Stimulated activated CD4-positive, alpha-beta T cell treated with anti-CD3 and anti-CD28 coated beads, Interleukin-12 subunit alpha, Interleukin-12 subunit beta, amount 100 ng/mL, for 4 hours (primary cell): ENCODE measurements at places on chromosomes 11 and 22.

- no peak for DNase-seq
These were observed 32.6 kb downstream of the KREMEN1 start for GRCh38 chr22:29105468-29105867.

DNA sequence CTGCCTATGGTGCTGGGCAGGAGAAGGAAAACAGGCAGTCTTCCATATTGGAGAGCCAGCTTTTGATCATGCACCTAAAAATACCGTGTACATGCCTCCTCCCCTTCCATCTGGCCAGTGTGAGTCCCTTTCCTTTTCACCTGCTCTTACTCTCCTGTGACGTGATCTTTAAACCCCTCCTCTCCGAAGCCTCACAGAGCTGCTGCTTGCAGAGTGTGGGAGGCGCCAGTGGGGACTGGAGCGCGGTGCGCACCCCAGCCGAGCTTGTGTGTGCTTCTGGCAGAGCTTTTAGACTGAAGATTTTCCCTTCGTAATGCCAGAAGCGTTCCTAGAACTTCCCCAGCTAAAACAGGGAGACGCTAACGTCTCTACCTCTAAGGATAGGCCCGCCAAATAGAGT, 29.8 kb downstream of the MUC6 start:
- no peak for DNase-seq

DNA sequence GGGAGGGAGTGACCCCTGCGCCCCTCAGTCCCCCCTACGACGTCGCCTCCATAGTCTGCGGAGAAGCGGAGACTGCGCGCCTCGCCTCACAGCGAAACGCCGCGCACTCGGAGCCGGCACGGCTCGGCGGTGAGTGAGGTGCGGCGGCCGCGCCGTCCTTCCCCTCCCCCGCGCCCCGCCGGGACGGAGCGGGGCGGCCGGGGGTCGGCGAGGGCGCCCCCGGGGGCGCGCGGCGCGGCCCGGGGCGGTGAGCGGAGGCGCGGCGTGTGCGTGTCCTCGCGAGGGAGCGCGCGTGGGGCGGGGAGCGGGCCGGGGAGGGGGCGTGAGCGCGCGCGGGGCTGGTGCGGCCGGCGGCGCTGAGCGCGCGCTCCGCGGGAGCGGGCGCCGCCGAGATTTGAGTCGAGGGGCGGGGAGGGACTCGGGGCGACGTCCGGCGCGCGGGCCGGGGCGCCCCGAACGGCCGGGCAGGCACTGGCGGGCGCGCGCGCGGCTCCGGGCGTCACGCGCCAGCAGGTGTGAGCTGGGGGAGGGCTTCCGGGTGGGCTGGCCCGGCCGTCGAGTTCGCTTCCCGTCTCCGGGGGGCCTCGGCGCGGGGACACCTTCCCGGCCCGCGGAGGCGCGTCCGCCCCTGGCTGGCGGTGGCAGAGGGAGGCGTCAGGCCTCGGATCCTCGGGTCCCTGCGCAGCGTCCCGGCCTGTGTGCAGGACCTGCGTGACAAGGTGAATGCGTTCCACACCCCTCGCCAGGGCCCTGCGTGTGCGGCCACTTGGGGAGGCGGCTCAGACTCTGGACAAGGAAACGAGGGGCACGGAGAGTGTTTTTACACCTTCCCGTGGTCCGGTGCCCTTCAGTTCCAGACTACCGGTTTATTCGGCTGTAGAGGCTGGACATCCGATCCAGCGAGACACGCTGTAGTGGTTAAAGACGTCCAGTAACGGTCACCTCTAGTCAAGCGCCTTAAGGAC, 50.4 kb downstream of the FAM83F start:
- DNase-seq, result peak; percentile 66

DNA sequence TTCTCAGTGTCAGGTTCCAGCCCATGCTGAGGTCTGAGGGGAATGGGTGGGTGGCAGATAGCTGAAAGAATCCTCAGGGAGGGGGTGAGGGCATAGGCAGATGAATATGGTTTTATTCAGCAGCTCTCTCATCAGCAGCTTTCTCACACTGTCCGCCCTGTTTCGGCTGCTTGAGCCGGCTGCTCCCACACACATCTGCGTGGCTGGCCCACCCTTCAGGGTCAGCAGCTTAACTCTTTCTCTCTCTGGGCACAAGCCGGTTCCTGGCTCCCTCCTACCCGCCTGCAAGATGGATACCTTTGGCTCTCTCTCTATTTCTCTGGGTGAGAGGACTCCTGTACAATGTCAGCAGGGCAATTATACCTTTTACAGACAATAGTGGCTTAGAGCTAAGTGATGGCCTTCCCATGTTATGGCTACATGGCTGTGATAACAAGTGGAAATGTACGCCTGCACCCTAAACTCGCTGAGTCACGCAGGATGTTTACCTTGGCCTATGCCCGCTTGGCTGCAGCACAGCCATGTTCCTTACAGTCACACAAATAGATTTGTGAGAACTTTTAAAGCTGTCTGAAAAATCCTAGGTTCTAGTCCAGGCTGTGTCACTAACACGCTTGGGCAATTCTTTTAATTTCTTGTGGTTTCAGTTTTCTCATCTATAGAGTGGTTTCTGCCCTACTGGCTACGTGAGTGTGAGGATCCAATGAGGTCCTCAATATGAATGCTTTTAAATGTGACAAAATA, 4.1 kb downstream of the MMP20 start:
- DNase-seq, result no peak

GRCh38 chr11:6630632-6631291, 11.5 kb upstream of the TPP1 start:
- no peak for DNase-seq

DNA sequence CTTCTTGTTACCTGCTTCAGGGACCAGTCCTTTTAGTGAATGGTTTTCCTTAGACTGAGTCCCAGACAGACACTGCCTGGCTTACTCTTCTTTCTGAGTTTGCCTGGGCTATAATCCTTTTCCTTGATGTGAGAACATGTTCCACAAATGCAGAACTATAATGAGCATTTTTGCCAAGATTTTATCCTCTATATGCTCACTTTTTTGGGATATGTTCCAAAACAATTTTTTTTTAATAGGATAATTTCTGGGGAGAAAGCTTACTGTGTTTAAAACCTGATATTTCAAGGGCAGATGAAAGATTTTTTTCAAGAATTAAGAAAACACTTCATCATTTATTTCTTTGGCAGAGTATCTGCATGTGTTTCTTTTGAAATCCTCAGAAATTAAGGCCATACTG, 110.0 kb upstream of the TENM4 start:
- no peak for DNase-seq

DNA sequence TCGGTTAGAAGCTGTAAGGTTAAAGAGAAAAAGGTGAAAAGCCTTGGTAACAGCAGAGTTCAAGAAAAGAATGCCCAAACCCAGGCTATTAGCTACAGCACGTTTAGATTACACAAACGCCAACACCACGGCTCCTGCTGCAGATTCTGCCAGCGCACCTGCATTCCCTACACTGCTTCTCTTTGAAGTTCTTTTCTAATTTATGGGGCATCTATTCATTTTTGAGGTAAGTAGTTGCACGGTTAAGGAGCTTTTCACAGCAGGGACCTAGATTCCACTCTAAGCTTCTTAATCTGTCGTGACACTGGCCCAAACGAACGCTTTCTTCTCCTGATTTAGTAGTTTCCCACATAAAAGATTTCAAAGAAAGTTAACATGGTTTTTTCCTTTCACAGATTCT, 38.0 kb upstream of the CHKA start:
- DNase-seq, result no peak

DNA sequence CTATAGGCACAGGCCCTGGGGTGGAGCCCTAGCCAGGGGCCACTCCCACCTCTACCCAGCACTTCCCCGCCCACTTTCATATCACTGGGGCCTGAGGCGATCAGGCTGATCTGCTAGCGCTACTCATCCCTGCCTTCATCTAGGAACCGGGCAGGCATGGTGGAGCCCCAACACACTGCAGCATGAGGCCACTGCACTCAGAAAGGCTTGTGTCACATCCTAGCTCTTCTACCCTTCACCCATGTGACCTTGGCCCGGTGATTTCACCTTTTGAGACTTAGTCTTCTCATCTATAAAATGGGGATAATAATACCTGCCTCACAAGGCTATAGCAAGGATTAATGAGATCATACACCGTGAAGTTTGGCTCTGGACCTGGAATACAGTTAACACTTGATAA, 18.1 kb upstream of the GDPD5 start:
- DNase-seq, result no peak

GRCh38 chr11:134290646-134291045, 14.5 kb downstream of the GLB1L3 start:
- no peak for DNase-seq

DNA sequence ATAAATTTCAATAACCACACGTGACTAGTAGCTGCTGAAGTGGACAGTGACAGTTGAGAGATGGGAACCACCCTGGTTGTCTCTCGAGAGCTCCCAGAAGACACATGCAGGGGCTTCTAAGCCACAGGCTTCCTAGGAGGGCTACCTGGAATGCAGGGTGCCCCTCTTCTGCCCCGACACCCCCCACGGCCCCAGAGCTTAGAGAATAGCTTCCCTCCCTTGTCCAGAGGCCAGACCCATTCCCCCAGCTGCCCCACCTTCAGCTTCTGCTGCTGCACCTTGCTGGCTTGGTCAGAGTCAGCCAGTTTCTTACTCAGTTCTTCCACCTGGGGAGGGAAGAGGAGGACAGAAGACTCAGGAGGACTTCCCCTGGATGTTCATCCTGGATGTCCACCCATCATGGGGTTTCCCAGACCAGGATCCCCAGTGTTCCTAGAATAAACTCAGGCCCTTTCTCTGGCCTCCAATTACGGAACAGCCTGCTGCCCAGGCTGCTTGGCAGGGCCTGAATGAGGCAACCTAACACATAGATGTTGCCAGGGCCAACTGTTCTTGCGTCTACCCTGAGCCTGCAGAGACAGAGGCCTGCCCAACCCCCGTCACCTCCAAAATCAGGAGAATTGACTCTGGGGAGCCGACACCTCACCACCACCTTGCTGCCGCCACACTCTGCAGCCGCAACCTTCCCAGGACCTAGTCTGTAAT, 12.0 kb downstream of the IL18BP start:
- no peak for DNase-seq

DNA sequence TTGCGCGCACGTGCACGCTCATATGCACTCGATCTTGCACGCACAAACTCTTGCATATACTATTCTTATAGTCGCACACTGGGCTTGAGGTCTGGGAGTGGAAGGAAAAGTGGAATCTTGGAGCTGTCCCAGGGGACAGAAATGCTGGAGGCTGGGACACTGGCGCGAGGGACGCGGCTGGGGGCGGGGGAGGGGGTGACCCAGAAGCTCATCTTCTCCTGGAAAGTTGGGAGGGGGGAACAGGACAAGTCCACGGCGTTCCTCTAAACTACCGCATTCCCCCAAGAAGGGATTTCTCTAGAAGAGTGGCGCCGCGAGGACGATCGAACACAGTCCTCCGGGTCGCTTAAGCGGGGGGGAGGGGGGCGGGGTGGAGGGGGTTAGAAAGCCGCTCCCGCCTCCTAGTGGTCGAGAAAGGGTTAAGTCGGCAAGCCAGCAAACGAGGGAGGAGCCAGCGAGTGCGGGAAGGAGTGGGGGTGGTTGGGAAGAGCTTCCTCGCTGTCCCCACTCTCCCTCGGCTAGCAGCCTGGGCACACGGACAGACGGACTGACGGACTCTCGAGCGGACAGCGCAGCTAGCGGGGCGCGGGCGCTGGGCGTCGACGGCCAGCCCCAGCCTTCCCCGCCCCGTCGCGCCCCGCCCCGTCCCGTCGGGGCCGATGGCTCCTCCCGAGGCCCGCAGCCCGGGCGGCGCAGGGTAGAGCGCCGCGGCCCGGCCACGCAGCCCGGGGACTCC, at the start of gene RTN4RL2:
Gene RTN4RL2, plus strand, starts transcription at position 507 of the 736 bp plus-strand sequence. CDS start 338 bp downstream, outside the sequence.
- peak; percentile 32 for DNase-seq

GRCh38 chr11:116512841-116513240, 259.9 kb downstream of the BUD13 start:
- DNase-seq, result no peak

DNA sequence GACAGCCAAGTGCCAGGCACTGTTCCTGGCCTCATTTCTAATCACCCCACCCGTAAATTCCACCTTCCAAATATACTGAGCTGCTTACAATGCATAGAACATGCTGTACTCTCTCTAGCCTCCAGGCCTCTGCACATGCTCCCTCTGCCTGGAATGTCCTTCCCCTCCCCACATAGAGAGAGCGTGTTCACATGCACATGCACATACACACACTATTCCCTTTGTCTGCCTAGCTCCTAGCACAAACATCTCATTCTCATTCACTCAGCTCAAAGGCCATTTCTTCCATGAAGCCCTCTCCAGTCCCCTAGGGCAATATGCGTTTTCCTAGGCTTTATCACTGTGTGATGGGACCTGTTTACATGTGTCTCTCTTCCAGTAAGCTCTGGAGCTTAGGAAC, 144.6 kb downstream of the WT1 start:
- no peak for DNase-seq

DNA sequence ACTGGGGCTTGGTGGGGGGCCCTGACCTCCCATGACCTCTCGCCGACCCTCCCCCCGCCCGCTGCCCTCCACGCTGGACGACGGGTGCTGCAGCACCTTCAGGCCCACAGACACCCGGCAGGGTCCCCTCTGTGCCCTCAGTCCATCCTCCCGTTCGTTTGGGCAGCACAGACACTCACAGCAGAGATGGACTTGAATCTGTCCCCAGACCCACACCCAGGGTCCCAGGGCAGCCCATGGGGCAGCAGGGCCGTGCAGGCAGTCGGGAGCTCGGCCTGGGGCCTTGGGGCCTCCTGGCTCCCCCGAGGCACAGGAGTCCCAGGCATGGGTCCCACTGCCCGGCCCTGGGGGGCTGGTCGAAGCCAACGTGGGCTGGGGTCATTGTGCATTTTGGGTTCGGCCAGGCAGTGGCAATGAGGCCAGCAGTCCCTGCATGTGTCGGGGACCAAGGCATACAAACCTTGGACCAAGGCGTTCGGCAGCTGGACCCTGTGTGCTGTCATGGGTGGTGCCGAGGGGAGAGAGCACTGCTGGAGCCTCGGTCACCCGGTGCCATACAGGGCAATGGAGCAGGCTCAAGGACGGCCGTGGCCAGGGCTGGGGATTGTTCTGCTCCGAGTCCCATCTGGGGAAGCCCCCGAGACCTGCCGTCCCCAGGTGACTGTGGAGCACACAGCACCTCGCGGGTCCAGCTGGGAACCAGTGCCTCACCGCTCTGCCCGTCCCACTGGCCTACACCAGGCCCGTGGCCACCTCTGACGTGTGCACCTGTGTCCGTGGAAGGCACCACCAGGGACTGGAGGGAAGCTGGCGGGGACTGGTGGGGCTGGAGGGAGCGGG, 19.3 kb upstream of the BRSK2 start:
- no peak for DNase-seq

GRCh38 chr11:120807414-120808150, 216.3 kb upstream of the TBCEL start:
- no peak for DNase-seq
